ENCODE measurements at places on chromosomes 7 and 10.

- DNase-seq, result no peak
These were observed 34.8 kb downstream of the CDH23 start for GRCh38 chr10:71431239-71432100.

DNA sequence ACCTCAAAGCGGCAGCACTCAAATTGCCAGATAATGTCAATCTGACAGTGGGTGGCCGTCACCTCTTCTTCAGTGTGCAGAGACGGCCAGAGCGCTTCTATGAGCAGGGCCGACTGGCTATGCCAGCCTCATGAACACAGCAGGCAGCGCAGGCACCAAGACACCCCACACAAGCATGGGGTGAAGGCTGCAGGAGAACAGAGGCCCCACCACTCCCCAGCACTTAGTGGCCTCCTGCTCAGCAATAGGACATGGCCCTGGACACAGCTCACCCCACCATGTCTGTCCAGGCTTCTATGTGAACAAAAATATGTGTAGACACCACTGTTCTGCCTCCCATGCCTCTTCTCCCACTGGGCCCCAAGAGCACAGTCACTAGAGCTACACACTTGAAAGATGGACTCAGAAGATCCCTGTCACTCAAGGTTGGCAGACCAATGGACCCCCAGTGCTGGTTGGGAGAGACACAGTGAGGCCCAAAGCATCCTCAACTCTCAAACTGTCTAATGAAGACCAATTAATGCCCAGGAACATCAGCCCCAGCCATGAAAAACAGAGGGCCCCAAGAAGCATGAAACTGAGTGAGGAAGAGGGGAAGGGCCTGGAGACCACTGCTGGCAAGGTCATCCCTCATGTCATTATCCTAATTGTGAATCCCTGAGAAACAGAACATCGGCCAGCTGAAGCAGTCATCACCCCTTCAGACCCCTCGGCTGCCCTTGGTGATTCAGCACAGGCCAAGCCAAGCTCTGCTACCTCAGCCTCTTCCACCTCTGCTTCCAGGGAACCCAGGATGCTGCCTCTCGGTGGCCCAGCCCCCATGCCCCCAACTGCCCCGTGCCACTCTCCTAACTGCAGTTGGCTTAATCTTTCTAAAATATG, 77.7 kb downstream of the GRID1 start:
- DNase-seq, result no peak

DNA sequence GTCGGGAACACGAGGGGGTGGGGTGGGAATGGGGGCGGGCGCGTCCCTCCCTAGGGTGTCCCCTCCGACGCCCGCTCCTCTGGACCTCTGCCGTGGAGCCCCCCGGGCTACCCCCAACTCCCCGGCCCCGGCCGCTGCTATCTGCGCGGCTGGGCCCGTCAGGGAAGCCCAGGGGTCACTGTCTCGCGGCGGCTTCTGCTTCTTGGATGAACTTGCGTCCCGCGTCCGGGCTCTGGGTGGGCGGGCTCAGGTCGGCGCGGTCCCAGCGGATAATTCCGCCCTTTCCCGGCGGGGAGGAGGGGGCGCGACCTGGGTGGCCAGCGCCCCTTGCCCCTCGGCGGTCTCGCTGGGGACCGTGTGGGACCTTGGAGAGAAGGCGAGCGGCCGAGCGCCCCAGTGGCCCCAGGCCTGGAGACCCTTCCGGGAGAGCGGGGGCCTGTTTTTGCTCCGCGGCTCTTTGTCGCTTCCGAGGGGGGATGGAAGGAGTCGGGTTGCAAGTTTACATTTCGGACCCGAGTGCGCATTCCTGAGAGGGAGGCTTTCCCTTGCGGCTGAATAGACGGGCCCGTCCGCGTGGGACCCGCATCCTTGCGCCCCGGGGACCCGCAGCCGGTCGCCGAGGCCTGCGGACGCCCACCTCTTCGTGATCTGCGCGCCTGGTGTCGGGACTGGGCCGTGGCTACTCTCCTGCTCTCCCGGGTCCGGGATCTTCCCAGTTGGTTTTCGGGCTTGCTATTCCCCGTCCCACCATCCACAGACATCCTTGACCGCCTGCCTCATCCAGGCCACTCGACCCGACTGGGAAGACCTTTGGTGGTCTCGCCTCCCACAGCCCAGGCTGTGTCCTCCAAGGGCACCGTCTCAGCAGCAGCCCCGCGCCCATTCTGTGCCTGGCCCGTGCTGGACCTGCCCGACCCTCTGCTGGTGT, 812 bp downstream of the DOCK1 start:
- peak; percentile 43 for DNase-seq

GRCh38 chr7:435630-436366, 83.8 kb downstream of the PDGFA start:
- DNase-seq, result peak; percentile 8

DNA sequence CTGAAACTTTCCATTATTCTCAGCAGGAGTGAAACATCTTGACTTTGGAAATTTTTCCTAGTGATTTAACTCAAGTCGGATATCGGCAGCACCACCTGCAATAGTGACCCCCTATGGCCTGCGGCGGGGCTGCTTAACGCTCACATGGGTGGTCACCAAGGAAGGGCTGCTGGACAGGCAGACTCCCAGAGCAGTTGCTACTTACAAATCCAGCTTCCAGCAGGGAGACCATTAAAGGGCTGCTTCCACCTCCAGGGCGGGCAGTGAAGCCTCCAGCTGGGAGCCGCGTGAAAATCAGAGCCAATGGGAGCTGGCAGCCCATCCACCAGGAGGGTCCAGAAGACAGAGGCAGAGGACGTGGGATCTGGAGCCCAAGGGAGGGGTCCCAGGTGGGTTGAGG, 122.5 kb downstream of the MGMT start:
- no peak for DNase-seq

DNA sequence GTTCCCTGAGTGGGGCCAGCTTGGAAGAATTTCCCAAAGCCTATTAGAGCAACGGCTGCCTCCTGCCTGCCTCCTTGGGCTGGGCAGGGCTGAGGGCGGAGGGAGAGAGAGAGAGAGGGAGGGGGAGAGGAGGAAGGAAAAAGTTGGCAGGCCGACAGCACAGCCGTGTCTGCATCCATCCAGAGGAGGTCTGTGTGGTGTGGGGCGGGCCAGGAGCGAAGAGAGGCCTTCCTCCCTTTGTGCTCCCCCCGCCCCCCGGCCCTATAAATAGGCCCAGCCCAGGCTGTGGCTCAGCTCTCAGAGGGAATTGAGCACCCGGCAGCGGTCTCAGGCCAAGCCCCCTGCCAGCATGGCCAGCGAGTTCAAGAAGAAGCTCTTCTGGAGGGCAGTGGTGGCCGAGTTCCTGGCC, at the start of gene AQP1:
AQP1 (plus strand) TSS at position 293 of the 409 bp plus-strand sequence; CDS start at position 350, 57 bp downstream.
- DNase-seq, result peak; percentile 31
